NCI-H1930 (cell line): ENCODE measurements at places on chromosomes 11 and 22.

GRCh38 chr11:62182147-62182891 is 7.7 kb upstream of the SCGB1D1 start:
- no peak for DNase-seq

GRCh38 chr11:849104-849824 is 6.6 kb downstream of the TSPAN4 start:
- DNase-seq: peak; percentile 63

GRCh38 chr11:44680982-44681597 is 45.7 kb upstream of the TSPAN18 start:
- DNase-seq: no peak

DNA sequence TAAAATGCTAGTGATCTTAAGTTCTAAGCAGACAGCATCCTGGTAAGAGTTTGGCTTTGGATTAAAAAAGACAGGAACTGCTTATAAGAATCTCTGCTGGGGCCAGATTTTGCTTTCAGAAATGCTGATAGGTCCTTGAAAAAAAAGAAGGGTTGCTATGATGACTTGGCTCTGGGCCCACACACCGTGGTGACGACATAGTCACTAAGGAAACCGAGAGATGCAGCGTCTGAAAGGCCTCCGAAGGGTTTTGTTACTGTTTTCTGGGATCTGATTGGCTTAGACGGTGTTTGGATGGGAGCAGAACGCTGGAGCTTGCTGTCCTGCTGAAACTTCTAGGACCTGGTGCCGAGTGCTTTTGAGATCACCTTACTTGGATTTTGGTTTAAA is 8.4 kb downstream of the FAM118A start:
- DNase-seq: no peak

- DNase-seq: peak; percentile 56
Measured at GRCh38 chr11:102783720-102784119, 3.3 kb upstream of the MMP10 start.

- DNase-seq: no peak
Measured at GRCh38 chr11:78138694-78139421, 568 bp downstream of the ALG8 start.

DNA sequence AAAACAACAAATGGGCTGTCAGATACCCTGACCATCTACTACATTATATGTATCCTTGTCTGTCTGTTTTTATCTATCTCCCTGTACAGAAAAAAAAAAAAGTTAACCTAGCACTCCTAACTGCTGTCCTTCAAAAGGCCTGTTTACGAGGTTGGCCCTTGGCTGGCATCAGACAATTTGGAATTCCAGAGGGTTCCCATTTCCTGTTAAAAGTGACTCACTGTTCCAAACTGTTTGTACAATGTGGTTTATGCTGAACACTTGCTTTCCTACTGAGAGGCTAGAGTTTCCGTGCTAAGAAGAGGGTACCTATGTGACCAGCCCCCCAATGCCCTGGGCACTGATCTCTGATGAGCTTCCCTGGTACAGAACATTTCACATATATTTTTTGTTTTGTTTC is 65.9 kb upstream of the HMGXB4 start:
- DNase-seq: no peak

GRCh38 chr11:73530109-73530508 is 67.8 kb downstream of the FAM168A start:
- DNase-seq: no peak

- DNase-seq: no peak
Measured at GRCh38 chr22:29539105-29539504, 14.5 kb downstream of the THOC5 start.

GRCh38 chr11:116851626-116852025 is 14.2 kb upstream of the APOA1 start:
- DNase-seq: no peak
